ENCODE measurements at places on chromosomes 4 and X.

- DNase-seq, result no peak
Observed at GRCh38 chr4:102392033-102392744, 46.9 kb upstream of the SLC39A8 start.

GRCh38 chrX:120446498-120446897 is 22.6 kb downstream of the LAMP2 start:
- no peak for DNase-seq

DNA sequence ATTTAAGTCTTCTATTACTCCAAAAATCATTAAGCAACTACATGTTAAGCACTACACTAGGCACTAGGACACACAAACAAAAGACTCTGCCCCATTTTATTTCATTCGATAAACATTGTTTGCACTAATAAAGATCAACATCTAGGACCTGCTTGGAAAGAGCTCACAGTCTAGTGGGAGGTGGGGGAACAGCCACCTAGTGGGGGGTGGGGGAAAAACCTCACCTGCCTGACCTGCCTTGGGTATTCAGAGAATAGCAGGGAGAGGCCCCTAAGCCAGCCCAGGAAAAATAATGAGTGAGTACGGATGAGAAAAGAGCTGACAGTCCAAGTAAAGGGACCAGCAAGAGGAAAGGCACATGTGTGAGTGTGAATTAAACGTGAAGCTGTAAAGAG is 52.2 kb downstream of the PRDM5 start:
- DNase-seq, result no peak

DNA sequence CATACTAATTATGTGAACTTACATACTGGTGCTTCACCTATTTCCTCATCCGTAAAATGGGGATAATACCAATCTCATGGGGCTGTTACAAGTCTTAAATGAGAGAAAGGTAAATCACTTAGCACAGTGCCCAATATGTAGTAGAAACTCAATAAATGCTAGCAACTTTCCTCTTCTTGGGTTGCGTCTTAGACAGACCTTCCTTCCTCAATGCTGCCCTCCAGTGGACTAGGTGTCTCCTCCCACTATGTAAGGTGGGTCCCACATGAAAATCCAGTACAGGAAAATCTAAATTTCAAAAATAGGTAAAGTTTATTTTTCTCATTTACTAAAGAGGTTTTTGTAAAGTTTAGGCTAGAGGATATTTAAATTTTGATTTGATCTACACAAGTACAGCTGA is 20.6 kb downstream of the ZDHHC9 start:
- DNase-seq, result no peak

- DNase-seq, result no peak
Observed at GRCh38 chr4:84958434-84958833, 8.1 kb downstream of the WDFY3 start.

DNA sequence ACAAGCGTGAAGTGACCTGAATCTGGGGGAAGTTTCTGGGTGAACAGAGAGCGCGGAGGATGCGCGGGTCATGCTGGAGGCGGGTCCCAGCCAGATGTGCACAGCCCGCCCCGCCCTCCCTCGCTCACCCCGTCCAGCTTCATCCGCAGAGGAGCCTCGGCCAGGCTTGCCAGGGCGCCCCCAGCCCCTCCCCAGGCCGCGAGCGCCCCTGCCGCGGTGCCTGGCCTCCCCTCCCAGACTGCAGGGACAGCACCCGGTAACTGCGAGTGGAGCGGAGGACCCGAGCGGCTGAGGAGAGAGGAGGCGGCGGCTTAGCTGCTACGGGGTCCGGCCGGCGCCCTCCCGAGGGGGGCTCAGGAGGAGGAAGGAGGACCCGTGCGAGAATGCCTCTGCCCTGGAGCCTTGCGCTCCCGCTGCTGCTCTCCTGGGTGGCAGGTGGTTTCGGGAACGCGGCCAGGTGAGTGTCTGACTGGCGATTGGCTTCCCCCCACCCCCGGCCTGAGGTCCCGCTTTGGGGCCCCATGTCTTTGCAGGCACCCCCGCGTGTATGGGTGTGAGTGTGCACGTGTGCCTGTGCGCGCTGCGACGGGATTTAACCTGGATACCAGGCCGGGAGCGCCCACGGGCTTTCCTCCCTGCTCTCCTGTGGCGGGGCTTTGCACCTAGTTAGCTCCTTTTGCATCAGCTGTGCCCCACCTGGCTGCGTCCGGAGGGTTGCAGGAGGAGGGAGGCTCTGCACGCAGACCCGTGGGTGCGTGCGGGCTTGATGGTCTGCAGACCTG is at the start of gene EGFL6:
TSS of gene EGFL6 (plus strand) at position 123 of the 782 bp plus-strand sequence. CDS start at position 384, 261 bp downstream.
- DNase-seq, result no peak

GRCh38 chrX:115408771-115409400 is 119.4 kb downstream of the LUZP4 start:
- DNase-seq, result no peak

DNA sequence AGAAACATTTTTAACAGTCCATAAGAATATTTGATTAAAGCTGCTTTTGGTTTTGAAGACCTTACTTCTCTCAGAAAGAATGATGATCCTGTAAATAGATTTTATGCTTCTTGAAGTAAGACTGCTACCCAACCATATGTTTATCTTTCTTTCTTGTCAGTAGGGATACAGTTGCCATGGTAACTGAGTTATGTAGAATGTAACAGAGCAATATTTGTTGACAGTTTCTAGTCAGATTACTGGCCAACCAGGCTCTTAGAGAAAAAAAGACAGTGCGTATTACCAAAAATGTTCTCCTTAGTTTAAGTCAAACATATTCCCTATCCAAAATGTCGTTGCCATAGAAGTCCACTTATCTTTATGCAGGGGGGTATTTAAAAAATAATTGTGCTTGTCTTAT is 456.8 kb downstream of the PRR32 start:
- no peak for DNase-seq

GRCh38 chr4:39637586-39638353 is 895 bp downstream of the SMIM14 start:
- DNase-seq, result no peak

Data from HuH-7.5 (cell line).